ENCODE measurements at places on chromosomes 2 and 18. TPM values are rescaled to one million over a fixed set of nuclear protein-coding genes. Genes with fewer than 3 reads are reported as not detected.

GRCh38 chr2:61834893-61835292, 19.0 kb downstream of the FAM161A start:
- DNase-seq = no peak

DNA sequence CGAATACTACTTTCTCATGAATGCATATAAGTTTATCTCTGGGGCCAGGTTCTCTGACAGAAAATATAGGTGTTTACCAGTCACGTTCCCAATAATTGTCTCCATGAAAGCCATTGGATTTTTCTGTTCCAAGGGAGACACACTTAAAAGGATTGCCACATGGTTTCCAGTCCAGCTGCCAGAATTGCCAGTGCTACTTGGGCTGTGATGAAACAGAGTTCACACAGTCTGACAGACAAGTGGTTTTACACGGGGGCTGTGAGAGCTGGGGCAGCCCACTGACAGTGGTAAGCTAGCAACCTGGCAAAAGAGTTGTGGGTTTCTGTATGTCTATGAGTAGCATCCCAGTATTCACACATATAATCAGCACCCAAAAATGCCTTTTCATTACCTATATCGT, 27.7 kb upstream of the ATRAID start:
- DNase-seq = no peak

- DNase-seq = no peak
Observed at GRCh38 chr2:202883987-202884675, 12.6 kb upstream of the ICA1L start.

IL1RN gene
- total RNA-seq = 80.2 TPM

ATP6V1C2 gene
- 0.23 TPM for total RNA-seq

HOXD10 gene
- total RNA-seq = 4.4 TPM
